ENCODE measurements at places on chromosomes 4 and X.

DNA sequence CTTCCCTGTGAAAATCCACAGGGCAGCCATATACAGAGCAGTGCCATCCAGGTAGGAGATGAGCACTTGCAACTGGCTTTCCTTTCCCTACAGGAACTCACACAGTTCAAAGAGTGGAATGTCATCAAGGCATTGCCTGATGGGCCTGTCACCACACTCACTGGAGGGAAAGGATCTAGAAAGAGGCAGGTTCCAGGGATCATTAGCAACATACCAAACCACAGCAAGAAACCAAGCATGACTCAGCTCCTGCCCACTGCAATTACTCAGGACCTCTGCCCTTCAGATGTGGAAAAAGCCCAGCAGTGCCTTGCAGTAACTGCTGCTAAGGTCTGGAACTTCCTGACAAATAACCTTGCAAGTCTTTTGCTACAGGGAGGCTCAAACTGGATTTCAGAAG is 101.2 kb downstream of the ZNF674 start:
- DNase-seq = no peak

- DNase-seq = no peak
Measured at GRCh38 chr4:152188801-152189200, 347.1 kb downstream of the FBXW7 start.

- no peak for DNase-seq
Measured at GRCh38 chrX:18647621-18648020, 24.3 kb downstream of the RS1 start.

- no peak for DNase-seq
Measured at GRCh38 chr4:6199422-6199921, 877 bp downstream of the JAKMIP1 start.

DNA sequence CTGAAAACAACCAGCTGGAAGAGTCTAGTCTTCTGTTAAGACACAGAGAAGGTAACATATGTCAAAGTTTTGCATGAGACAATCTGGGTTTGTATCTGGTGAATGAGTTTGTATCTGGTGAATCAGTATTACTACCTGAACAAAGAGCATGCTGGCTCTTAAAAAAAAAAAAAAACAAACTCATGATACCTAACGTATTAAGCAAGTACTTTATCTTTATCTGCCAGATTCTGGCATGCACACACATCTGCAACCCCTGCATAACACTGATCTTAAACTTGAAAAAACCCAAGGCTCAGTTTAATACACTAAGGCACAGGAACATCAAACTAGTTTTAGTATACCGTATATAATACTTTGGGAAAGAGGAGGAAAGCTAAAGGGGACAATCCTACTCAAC is 5.8 kb downstream of the YTHDC1 start:
- DNase-seq = no peak

DNA sequence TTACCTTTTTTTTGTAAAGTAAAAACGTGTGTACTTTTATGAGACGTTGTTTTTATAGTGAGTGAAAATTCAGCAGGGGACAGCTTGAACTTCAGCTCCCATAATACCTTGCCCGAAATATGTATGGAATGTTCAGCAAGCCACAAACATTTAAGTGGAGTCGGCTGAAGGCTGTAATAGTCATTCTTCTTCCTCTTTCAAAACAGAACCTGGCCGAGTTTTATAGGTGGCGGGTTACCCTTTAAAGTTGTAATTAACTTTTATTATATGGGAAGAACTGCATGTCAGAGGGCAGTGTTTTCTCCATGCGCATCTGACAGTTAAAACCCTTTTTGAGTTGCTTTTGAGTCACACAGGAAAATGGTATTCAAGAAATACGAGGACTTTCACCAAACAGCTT is 50.7 kb downstream of the CLDN34 start:
- DNase-seq = no peak

GRCh38 chr4:123672987-123673386 is 276.4 kb downstream of the SPRY1 start:
- DNase-seq = no peak

All from stimulated activated CD8-positive, alpha-beta memory T cell treated with anti-CD3 and anti-CD28 coated beads, Interleukin-7, amount 100 ng/mL, for 1 hour (primary cell).